ENCODE measurements at places on chromosomes 12 and 14.

- DNase-seq: no peak
Measured at GRCh38 chr14:81221579-81222102, 882 bp upstream of the GTF2A1 start.

GRCh38 chr12:76692846-76693245, 71.1 kb upstream of the ZDHHC17 start:
- no peak for DNase-seq

GRCh38 chr14:61696753-61697318, 1.5 kb downstream of the HIF1A start:
- no peak for DNase-seq

DNA sequence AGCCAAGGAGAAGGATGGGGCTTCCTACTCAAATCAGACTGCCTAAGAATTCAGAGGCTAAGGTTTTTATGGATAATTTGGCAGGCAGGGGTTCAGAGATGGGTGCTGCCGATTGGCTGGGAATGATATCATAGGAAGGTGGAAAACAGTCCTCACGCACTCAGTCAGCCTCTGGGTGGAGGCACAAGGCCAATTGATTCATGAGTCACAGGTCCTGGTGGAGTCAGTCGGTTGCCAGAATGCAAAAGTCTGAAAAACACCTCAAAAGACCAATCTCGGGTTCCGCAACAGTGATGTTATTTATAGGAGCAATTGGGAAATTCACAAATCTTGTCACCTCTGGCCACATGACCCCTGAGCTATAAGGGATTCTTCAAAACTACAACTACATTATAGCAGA, 105.5 kb downstream of the GXYLT1 start:
- no peak for DNase-seq

- DNase-seq: peak; percentile 23
Measured at GRCh38 chr12:29103539-29103974, 45.5 kb upstream of the FAR2 start.

GRCh38 chr12:6120796-6121473, 3.5 kb downstream of the VWF start:
- no peak for DNase-seq

GRCh38 chr14:79278798-79279644, 932.3 kb downstream of the DIO2 start:
- DNase-seq: no peak

- no peak for DNase-seq
Measured at GRCh38 chr12:98612696-98613334, 19.3 kb downstream of the SLC25A3 start.

GRCh38 chr12:53508534-53509170, 1.4 kb upstream of the NPFF start:
- DNase-seq: peak; percentile 81

- no peak for DNase-seq
Measured at GRCh38 chr14:61477712-61478462, 156.5 kb downstream of the PRKCH start.

DNA sequence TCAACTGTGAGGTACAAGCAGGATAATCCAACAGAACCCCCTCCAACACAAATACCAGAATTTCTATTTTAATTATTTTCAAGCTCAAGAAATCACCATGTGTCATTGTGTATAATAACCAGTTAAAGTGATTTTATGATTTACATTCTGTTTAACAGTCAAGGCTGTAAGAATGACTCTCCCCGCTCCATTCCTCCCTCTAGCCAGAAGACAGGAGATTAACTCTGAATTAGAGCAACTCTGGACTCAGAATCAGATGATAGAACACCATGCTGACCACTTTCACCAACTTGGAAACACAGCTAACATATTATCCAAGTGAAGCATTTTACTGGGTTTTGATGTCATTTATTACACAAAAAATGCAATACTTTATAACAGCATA, 71.9 kb downstream of the ATP2B1 start:
- no peak for DNase-seq

DNA sequence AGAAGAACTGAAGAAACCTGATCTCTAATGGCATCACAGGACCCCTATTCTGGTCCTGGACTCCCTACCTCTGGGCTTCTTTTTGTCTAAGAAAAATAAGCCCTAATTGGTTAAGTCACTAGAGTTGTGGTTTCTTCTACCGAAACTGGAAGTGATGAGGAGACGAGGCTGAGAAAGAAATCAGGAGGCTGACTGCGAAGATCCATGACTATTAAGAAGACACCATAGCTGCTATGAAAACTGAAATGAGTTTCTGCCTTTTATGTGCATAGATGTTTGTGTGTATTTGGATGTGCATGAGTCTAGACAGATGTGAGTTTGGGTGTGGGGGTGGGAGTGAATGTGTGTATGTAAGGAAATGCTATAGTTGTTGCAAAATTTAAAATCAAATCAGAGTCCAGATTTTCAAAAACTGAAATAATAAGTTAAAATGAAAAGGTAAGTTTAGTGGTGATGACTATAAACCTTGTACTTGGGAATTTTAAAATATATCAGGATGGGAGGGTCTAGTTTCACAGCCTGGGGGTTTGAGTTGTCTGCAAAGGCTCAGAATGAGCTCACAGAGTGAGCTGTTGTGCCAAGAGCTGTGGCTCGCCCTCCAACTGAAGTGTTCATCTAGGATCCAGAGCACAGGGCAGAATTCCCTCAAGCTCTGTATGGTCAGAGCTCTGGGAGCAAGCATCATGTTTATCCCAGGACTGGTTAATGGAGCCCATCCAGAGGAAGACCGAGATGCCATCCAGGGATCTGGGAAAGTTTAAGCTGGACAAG, 94.9 kb downstream of the VCPKMT start:
- DNase-seq: no peak

DNA sequence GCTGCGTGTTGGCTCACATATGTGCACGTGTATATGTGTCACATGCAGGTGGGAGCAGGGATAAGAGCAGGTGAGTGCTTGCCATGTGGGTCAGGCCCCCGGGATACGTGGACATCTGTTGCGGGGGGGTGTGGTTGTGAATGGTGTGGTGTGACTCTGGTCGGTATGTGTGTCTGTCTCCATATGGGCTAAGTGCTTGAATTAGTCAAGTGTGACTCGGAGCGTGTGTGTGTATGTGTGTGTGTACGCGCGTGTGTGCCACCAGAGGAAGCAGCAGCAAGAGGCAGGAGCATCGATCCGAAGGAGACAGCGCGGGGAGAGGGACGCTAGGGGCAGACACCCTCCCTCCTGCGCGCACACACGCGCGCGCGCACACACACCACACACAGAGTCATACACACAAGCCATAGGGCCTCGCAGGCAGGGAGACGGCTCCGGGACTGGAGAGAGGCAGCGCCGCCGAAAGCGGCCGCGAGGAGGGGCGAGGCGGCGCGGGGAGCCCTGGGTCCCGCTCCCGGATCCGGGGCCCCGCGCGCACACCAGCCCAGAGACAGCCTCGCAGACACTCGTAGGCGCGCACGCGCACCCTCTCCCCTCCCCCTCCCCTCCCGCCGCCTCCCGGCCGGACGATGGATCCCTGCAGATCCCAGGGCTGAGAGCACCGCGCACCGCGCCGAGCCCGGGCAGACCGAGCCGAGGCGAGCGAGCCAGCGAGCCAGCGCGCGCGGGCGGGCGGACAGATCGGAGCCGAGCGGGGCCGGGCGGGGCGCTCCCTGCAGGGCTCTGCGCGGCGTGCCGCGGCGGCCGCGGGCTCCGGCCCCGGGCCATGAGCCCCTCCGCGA, at the start of gene ASIC1:
ASIC1 (plus strand) TSS at position 597 of the 842 bp plus-strand sequence. CDS start 1,171 bp downstream, outside the sequence.
- DNase-seq: peak; percentile 39

DNA sequence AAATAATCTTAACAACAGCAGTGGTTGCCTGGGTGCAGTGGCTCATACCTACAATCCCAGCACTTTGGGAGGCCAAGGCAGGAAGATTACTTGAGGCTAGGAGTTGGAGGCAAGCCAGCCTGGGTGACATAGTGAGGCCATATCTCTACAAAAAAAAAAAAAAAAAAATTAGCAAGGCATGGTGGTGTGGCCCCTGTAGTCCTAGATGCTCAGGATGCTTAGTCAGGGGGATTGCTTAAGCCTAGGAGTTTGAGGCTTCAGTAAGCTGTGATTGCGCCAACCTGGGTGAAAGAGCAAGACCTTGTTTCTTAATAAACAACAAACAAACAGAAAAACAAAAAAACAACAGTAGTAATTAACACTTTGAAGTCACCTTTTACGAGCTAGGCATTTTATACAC, 642 bp upstream of the ACSM4 start:
- no peak for DNase-seq

DNA sequence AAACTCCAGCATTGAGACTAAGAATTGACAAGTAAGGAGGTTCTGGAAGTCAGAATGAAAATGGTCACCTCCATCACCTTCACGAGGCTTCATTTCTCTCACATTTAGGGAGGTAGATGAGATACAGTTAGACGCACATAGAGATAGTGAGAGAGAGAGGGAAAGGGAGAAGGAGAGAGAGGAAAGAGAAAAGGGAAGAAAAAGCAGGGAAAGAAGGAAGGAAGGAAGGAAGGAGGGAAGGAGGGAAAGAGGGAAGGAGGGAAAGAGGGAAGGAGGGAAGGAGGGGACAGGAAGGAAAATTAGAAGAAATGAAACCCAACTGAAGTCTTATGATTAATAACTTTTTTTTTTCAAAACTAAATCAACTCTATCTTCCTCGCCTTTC, 10.7 kb upstream of the FOXG1 start:
- no peak for DNase-seq

DNA sequence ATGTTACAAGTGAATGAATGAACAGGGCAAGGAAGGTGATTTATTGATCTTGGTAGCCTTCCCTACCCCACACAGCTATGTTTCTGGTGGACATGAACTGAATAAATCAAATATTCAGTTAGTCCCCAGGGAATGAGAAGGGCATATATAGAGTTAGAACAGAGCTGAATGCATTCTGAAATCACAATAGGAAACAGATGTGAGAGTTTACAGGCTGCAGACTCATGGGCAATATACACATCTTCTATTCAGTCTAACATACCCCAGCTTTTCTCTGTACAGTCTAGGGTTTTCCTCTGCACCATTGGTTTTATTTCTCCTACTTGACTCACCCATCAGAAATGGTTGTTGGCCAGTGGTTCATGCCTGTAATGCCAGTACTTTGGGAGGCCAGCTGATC, 7.3 kb upstream of the STX2 start:
- DNase-seq: no peak

DNA sequence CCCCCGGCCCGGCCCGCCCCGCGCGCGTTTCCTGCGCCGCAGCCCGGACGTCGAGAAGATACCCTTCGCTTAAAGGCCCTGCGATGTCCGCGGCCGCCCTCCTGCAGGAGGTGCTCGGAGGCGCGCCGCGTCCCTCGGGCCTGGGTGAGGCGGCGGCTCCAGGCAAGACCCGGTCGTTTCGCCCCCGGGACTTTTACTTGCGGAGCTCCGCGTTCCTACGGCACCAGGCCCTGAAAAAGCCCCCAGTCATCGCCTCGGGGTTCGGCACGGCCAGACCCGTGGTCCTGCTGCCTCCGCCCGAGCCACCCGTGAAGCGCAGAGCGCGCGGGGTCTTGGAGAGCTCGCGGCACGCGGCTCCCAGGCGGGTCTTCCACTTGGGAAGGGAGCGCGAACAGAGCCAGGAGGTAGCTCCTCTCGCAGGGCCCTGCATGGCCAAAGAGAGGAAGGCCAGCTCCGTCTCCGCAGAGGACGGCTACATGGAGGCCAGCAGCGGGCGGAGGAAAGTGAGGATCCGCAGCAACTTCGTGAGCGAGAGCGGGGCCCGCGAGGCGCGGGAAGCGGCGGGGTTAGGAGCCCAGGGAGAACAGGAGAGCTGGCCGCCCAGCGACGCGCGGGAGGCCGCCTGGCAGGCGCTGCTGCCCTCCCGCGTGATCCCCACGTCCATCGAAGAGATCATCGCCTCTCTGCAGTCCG, 26.9 kb downstream of the TTC6 start:
- DNase-seq: no peak

GRCh38 chr12:106245767-106246166, 2.1 kb downstream of the CKAP4 start:
- DNase-seq: no peak

DNA sequence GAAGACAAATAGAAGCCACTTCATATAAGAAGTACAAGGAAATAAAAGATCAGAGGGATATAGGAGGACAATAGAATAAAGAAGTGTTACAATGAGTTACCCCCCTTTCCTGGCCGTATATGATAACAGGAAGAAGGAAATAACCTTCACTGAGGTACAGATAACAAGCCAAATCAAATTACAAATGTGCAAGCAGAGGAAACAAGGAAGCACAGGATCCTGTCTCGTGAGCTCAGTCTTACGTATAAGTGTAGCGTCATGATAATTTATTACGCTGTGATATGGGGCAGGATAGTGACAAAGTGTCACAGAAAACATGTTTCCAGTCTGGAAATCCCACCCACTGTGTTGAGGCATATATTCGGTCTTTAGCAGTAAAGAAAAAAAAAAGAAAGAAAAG, 26.5 kb downstream of the CRACR2A start:
- no peak for DNase-seq

Data from stimulated activated CD4-positive, alpha-beta T cell treated with anti-CD3 and anti-CD28 coated beads, Interleukin-4, amount 100 ng/mL, for 48 hours (primary cell).